ENCODE measurements at places on chromosomes 4 and X.

DNA sequence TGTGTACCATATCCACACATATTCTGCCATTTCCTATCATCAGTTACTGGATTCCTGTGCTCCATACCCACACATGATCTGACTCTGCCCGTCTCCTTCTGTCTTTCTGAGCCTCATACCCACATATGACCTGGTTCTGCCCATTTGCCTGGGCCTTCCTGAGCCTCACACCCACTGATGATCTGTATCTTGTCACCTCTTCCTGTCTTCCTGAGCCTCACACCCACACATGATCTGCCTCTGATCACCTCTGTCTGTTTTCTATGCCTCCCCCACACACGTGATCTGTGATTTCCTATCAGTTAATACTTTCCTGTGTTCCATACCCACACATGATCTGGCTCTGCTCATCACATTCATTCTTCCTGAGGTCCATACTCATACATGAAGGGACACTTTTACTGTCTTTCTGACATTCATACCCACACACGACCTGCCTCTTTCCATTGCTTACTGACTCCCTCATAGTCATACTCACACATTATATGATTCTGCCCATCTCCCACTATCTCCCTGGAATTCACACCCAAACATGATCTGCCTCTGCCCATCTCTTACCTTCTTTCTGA, 32.5 kb downstream of the SCML1 start:
- DNase-seq: no peak

DNA sequence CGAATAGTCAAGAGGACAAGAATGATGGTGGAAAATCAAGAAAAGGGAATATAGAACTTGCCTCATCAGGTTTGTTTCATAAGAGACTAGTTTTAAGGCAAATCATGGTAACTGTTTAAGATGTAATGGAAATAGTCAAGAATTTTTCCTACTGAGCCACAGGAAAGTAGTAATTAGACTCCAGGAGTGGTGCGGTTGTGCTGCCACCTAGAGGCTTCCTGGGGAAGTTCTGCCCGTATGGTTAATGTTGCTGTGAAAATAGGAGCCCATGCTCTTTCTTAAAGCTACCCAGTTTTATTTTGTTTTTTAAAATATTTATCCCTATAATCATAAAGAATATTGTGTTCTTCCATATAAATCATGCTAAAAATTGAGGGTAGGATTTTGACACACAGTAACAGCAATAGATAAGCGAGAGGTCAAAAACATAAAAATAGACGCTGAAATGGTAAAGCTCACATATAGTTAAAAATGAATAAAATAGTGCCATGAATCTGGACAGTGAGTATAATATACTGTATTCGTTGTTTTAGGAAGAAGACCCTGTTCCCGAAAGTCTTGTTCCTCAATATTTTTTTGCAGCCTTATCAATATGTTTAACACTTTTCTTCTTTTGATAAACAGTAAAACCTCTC, 87.0 kb downstream of the PHOX2B start:
- no peak for DNase-seq

DNA sequence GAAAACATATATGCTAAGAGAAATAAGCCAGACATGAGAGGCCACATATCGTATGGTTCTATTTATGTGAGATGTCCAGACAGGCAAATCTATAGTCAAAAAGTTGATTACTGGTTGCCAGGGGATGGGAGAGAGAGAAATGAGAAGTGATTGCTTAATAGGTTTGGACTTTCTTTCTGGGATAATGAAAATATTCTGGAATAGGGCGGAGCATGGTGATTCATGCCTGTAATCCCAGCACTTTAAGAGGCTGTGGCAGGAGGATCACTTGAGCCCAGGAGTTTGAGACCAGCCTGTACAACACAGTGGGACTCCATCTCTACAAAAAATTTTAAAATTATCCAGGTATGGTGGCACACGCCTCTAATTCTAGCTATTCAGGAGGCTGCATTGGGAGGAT, 22.4 kb downstream of the RBM47 start:
- DNase-seq: no peak

DNA sequence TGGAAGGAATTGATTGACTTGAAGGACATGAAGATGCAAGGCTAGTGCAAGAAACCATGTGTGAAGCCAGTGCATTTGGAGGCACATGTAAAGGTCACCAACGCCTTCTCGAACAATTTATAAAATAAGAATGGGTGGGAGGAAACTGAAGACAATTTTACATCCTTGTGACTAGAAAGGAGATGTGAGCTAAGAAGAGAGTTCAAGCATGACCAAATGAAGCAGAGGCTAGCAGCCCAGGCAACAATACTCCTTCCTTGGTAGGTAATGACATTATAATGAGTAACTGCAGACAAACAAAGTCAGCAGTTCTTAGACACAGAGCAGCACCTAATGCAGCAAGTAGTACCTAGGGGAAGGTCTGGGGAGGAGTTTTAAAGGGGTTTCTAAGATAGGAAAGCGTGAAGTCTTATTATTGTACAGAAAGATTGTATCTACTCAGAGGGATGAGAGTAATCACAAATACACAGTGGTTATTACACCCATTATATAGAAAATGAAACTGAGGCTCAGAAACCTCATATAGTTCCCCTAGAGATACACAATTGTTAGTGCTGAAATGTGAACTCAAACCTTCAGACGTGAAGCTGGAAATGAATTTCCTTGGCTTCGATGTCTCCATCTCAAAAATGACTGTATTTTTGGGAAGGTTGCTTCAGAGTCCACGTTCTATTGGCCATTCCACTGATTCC, 56.1 kb downstream of the ATXN3L start:
- no peak for DNase-seq

DNA sequence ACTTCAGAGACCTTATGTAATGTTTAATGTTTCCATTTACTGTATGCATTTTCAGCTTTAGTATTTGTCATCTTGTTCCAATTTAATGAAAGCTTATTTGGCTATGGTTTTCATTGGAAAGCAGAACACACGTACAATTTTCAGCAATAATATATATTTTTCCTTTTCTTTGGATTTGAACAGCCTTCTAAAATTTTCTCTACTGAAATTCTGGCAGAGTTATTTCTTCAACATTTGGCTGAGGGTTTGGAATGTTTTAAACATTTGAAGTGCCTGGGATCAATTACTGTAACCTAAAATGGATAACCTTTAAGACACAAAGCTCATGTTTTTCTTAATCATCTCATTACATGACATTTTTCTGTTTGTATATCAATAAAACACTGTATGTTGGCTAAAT, 156.9 kb downstream of the TENM3 start:
- no peak for DNase-seq

DNA sequence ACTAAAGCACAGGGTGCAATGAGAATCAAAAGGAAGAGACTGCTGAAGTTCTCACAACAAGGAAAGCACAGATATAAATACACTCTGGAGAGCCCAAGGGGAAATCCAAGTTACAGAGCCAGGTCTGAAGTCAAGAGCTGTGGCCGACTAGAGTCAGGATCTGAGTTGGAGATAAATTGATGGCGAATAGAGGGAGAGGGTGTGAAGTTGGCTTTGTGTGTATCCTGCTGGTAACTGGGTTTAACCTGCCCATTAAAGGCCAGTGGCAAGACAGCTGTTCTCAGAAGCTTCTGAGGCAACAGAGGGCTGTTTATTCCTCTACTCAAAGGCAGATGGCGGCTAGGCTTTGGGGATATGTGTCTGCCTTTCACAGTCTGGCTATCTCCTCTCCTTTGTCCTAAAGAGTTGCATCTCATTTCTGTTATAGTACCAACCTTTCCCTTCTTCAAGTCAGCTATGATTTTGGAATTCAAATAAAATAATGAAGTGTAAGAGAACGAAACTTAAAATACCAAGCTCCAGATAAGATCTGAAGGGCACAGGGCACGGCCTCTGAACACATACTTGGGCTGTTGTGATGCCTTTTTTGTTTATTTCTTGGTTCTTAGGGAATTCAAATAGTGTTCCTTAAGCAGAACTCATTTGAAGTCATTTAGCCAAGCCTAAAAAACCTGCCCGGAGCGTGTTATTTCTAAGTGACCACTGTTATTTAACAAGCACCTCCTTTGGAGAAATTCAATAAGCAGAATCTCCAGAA, 142.1 kb downstream of the APBB2 start:
- DNase-seq: no peak

DNA sequence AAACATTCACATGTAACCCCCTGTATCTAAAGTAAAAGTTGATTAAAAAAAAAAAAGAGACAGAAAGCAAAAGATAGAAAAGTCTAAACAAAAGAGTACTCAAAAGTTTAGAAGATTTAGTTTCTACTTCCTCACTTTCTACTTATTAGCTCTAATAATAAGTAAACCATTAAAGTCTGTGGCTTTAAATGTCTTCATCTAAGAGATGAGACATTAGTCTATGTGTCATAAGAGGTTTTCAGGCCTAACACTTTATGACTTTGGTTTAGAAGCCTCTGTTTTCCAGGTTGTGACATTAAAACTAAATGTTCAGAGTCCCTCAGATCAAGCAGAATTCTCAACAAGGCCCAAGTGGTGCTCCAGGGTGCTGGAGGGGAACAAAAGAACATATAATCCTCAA, 42.2 kb upstream of the GUCY1A1 start:
- no peak for DNase-seq

GRCh38 chr4:112302320-112303274, 5.4 kb downstream of the ALPK1 start:
- DNase-seq: no peak

- no peak for DNase-seq
Observed at GRCh38 chr4:155526452-155527169, 140.0 kb upstream of the GUCY1A1 start.

- DNase-seq: no peak
Observed at GRCh38 chrX:70183091-70183490, 5.8 kb downstream of the DGAT2L6 start.

GRCh38 chrX:100615005-100615404, 21.6 kb downstream of the TSPAN6 start:
- no peak for DNase-seq

GRCh38 chr4:66032571-66032970, 362.3 kb upstream of the EPHA5 start:
- DNase-seq: no peak

- no peak for DNase-seq
Observed at GRCh38 chrX:3407781-3408180, 61.3 kb upstream of the MXRA5 start.

GRCh38 chr4:24473309-24473721, 111.0 kb downstream of the DHX15 start:
- DNase-seq: no peak

DNA sequence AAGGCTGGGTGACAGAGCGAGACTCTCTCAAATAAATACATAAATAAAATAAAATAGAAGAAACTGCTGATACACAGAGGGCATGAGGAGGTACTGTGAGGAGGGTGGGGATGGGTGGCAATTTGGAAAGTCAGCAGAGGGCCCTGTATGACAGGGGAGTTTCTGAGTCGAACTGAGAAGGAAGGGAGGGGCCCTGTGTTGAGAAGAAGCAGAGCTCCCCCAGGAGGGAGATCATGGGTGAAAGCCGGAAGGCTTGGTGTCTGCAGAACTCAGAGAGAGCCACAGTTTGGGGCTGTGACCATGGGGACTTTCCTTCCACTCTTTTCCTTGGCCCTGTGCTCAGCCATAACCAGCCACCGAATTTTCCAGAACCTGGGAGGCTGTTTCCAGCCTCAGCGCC, 24.8 kb upstream of the AFAP1 start:
- no peak for DNase-seq

DNA sequence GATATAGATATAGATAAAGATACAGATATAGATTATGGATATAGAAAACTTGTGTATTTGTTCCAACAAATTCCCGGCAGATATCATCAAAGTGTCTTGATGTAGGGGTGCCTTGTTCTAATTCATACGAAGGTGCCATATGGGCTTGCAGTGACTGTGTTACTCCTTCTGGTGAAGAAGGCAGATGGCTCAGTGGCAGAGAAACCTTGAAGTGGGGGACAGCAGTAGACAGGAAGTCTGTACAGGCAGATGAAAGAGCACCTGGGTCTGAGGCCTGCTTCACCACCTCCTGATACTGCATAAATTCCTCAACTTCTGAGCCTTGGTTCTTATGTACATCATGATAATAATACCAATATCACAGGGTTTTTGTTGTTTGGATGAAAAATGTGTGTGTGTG, 179.5 kb upstream of the GATB start:
- DNase-seq: no peak

- no peak for DNase-seq
Observed at GRCh38 chr4:120921456-120922380, 808 bp downstream of the PRDM5 start.

- no peak for DNase-seq
Observed at GRCh38 chr4:189083769-189084168, 856.9 kb upstream of the FRG1 start.

- DNase-seq: no peak
Observed at GRCh38 chr4:53306729-53307128, 59.1 kb downstream of the SCFD2 start.

GRCh38 chrX:148871422-148872160, 371.2 kb downstream of the AFF2 start:
- no peak for DNase-seq
